ENCODE measurements at places on chromosomes 3 and 15.

DNA sequence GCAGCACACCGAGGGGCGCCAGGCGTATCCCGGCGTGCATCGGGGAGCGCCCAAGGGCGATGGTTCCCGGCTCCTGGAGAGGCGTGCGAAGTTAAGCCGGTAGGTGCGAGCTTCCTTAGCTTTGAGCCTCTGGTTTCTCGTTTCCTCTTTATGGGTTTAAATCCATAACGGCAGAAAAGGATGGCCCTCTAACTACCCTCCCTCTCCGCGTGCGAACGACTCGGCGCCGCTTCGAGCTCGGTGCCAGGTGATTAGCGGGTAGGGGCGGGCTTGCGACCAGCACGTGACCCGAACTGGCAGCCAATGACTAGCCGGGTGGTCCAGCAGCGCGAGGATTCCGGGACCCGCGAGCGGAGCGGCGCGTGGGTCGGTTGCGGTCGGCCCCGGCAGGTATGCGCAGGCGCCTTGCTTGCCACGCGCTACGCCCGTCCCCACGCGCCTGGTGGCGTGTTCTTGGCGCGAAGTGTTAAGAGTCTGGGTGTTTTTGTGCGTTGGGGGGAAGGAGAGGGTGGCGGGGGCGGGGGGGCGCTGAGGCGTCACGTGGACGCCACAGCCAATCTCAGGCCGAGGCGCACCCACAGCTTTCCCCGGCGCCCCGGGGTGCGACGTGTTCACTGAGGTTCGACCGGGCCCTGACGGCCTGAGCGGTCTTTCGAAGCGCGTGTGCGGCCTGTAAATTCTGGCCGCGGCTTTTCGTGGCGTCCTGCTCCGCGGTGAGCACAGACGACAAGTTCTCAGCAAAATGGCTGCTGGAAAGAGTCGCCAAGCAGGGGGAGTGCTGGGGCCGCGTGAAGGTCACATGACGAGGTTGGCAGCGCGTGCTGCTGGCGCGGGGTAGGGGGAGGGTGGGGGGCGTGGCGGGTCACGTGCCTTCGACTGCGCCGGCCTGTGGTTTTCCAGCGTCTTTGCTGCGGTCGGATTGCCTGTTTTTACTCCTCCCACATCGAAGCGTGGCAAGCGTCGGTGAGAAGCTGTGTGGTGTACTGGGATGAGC, 38.7 kb upstream of the MGA start:
- DNase-seq = peak; percentile 48

- DNase-seq = no peak
Measured at GRCh38 chr3:149590691-149591441, 67.0 kb downstream of the WWTR1 start.

DNA sequence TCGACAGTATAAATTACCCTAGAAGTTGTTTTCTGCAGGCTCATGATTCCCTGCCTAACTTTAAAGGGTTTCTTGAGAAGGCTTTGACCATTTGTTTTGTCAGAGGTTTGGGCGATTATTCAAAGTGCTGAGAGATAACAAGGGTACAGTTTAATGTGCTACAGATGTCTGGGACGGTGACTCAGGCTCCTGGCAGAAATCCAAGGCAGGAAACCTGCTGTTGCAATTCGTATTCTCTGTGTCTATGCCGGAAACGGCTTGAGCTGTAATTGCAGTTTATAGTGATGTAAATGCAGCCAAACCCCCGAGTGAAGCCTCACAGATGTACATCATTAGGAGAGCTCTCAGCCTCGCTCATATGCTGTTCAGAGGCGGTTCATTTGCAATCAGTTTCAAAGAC, 65.6 kb downstream of the SYNPR start:
- DNase-seq = peak; percentile 29

- DNase-seq = no peak
Measured at GRCh38 chr15:91853948-91854638, 585 bp downstream of the SLCO3A1 start.

GRCh38 chr15:68217341-68217740, 12.2 kb downstream of the CLN6 start:
- DNase-seq = no peak

- DNase-seq = peak; percentile 77
Measured at GRCh38 chr3:125141596-125142419, 70.7 kb downstream of the SLC12A8 start.

DNA sequence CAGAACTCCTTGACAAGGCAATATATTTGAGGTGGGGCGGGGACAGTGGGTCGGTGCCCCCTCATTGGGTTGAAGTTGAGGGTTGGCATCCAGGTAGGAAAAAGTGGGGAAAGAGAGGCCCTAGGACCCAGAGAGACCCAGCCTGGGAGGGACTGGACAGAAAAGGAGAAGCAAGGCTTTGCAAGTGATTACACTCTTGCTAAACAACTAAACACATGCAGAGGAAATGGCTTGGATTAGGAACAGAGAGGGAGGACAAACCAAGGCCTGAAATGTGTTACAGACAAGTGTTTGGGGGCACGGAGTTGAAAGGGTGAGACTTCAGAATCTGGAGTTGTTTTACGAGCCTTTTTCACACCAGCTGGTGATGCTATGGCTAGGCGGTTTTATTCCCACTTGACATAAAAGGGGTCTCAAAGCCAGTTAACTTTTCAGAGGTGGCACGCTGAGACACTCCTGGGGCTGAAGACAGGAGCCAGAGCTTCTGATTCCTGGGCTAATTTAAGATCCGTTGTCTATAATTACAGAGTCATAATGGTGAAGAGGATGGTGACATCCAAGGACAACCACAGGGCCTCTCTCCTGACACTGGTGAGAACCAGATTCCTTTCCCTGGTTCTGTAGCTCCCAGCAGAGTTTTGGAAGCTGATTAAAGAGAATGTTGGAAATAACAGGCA, 7.7 kb upstream of the KCTD6 start:
- no peak for DNase-seq

- DNase-seq = no peak
Measured at GRCh38 chr15:45821390-45821789, 186.6 kb downstream of the SQOR start.

DNA sequence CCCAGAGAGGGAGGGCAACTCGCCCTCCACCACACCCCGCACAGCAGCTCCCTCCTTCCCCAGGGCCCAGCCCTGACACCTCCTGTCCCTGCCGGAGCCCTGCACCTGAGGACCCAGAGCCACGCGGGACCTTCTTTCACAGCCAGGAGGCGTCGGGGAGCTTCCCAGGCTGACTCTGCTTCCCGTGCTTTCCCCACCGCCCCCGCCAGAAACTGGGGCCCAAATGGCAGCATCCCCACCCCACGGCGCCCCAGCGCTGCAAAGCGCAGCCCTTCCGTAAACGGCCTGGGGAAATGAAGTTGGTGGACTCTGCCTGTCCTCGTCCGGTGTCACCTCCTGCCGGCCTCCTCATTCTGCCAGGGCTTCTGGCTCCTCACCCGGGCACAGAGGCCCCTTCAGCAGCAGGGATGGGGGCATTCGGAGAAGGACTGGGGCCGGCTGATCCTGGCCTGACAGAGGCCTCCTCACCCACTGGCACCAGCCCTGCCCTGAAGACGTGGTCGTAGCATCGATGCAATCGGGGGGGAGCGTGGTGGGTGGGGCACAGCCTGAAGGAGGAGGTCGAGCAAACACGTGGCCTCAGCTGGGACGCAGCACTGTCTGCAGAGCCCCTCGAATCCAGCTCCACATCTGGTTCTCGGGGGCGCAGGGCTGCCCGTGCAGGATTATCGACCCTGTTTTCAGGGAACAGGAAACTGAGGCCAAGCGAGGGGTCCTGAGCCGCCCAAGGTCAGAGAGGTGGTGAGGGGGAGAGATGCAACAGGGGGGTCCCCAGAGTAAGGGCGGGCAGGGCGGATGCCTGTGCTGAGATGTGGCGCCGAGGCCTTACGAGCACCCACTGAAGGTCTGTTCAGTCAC, 235.4 kb downstream of the XXYLT1 start:
- DNase-seq = no peak

- no peak for DNase-seq
Measured at GRCh38 chr3:110598847-110599490, 472.6 kb upstream of the NECTIN3 start.

DNA sequence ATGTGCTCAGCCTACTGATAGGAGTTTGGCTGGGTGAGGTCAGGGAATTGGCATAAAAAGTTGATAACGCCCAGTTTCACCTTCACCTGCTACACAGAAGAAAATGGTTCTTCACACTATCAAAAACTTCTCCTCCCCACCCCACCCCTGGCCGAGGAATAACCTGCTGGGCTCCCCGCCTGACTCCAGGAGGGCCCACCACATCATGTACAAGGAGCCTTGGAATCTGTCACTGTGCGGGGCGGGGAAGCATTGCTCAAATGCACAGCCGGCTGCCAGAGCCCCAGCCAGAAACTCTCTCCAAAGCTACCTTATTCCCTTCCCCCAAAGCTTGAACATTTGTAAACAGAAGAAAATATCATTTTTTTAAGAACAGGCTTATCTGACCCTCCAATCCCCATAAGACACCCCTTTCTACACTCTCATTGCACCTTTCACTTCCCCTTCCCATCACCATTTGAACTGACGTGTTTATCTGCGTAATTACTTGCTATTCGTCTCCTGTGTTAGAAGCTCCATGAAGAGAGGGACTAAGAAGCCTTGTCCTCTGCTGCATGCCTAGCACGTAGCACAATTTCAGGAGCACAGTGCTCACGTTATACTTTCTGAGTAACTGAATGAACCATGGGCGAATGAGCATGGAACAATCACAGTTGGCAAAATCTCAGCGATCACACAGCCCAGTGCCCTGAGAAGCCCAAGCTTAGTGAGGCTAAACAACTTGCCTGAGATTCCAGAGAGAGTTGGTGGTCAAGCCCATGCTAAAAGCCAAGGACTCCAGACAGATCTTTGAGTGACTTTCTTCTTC, 82.9 kb downstream of the HES1 start:
- DNase-seq = no peak

DNA sequence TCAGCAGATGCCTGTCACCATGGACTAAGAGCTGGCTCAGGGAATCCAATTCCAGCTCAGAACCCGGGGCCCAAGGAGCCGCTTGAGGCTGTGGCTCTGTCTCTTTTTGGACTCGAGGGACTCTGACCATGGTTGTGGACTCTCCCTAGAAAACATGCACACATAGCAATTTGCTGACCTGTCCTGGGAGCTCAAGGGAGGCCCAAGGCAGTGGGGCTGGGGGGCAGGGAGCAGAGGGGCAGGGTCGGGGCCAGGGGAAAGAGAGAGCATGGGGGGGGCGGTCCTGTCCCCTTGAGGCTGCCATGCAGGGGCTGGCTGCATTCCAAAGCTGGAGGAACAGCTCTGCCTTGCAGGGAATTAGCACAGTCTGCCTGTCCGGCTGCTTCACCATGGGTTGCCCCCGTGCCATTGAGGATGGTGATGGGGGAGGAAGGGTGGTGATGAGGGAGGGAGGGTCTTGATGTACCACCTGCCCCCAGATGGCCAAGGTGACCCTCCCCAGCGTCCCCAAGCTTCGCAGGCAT, 190.1 kb downstream of the GOLGA6L6 start:
- DNase-seq = no peak

- DNase-seq = no peak
Measured at GRCh38 chr15:38746211-38746610, 181.6 kb upstream of the RASGRP1 start.

DNA sequence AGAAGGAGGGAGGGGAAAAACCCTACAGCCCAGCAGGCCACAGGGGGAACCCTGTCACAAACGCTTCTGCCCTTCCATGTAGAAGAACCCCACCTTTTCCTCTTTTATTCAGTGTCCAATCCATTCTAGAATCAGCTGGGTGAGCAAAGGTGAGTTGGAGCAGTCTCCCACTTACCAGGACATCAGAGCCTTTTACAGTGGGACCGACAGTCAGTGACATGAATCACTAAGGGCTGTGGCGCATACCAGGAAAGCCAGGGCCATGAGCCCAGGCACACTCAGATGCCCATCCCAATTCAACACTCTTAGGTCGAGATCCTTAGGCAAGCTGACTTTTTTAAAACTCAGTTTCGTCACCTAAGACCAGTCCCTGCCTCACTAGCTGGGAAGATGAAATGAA, 146.1 kb downstream of the AQP9 start:
- no peak for DNase-seq

- no peak for DNase-seq
Measured at GRCh38 chr15:40790718-40791117, 16.2 kb upstream of the ZFYVE19 start.

DNA sequence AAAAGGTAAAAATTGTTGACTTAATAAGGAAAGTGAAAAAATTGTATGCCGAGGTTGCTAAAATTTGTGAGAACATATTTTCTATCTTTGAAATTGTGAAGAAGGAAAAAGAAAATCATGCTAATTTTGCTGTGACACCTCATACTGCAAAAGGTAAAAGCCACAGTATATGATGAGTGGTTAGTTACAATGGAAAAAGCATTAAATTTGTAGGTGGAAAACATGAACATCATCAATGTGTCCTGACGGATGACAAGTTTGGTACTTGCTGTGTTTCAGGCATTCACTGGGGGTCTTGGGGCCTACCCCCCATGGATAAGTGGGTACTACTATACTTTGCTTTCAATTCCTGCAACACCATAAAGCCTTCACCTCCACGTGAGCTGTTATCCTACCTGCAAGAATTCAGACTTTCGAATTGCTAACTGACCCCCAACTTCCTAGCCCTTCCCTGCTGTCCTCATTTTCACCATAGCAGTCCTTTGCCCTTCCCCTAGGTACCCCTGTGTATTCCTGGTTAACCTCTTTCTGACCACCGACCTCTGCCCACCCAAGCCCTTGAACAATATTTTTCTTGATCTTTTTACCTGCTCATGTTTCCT, 62.4 kb downstream of the RAB7A start:
- no peak for DNase-seq

GRCh38 chr15:92017882-92018534, 164.5 kb downstream of the SLCO3A1 start:
- no peak for DNase-seq

DNA sequence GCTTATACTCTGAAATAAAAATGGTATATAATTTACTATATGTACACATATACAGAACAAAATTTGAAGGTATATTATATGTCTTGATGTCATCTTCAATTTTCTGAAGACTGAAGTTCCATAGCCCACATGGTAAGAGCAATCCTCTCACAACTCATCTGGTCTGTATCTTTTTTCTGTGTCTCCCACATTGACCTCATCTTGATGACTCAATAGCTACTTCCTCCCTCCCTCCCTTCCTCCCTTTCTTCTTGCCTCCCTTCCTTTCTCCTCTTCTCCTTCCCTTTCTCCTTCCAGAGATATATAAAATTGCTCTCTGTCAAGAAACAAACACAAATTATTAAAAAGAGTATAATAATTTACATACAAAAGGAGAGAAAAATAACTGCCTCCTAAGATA, 268.5 kb downstream of the SQOR start:
- DNase-seq = no peak

DNA sequence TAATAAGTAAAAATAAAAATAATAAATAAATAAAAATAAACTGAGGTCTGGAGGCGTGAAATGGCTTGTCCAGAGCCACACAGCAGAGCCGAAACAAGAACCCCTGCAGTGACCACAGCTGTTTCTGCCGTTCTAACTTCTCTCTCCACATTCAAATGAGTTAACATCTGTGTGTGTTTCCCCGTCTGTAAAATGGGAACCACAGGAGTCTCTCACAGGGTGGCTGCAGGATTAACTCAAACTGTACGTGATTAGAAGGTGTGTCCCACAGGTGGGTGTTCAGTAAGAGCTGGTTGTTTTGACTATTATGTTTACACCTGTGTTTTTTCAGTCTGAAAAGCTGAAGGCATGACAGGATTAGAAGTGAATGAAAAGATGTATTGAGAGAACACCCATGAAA, 27.0 kb upstream of the MUC4 start:
- DNase-seq = no peak

- DNase-seq = no peak
Measured at GRCh38 chr3:11549580-11550140, 94.1 kb downstream of the VGLL4 start.

GRCh38 chr3:114451561-114452018, 157.8 kb downstream of the TIGIT start:
- DNase-seq = no peak

GRCh38 chr15:38622908-38623307, 58.3 kb upstream of the RASGRP1 start:
- DNase-seq = no peak

- DNase-seq = no peak
Measured at GRCh38 chr15:85785887-85786780, 8.6 kb downstream of the KLHL25 start.
